ENCODE measurements at places on chromosomes 11 and 22. TPM values are rescaled to one million over a fixed set of nuclear protein-coding genes. Genes with fewer than 3 reads are reported as not detected.
A peak's percentile ranks its signal among the peaks of the same experiment; 100 is the strongest.

DNA sequence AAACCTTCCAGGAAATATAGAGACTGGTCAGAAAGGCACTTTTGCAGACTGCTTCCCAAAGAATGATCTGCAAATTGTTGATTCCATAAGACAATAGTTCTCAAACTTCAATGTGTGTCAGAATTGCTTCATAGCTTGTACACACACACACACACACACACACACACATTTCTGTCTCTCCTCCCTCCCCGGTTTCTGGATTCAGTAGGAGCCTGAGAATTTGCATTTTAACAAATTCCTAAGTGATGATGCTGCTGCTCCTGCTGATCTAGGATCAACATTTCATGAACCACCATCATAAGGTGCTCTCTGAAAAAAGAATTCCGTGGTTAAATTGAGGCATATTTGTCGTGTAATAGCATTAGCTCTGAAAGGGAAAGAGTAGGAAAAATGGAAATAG, 35.3 kb upstream of the FZD4 start:
- peak; percentile 83 for DNase-seq

Gene OR52E8
- total RNA-seq = not detected

Gene GNG3
- not detected for total RNA-seq

GRCh38 chr11:1239596-1240205, 16.8 kb downstream of the MUC5B start:
- DNase-seq = no peak

GRCh38 chr11:115185507-115185906, 318.7 kb downstream of the CADM1 start:
- no peak for DNase-seq

DNA sequence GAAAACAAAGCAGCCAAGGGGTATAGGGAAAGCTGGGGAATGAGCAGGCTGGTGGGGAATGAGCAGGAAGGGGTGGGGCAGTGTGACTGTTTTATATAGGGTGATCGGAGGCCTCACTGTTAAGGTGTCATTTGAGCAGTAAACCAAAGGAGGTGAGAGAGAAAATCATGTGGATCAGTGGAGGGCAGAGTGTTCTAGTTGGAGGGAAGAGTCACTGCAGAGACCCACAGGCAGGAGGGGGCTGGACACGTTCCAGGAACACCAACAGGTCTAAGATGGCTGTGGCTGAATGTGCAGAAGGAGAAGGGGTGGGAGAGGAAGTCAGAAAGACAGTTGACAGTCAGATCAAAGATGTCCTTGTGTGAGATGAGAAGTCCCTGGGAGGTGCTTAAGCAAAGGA, 103.8 kb downstream of the ENTHD1 start:
- DNase-seq = no peak

GRCh38 chr11:102322560-102322959, 5.3 kb downstream of the BIRC3 start:
- no peak for DNase-seq

DNA sequence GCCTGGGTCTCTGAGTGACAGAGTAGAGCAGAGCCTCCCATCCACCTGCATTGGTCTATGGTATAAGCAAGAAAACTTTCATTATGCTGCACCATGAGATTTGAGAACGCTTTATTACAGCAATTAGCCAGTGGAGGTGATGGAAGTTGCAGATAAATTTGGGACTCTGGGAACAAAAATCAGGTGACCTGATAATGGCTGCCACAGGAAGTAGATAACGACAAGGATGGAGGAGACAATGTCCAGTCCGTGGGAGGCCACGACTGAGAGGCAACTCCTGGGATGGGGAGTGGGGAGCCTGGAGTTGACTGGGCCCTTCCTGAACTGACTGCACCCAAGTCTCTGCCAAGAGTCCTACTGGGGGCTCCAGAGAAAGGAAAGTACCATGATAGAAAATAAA, 4.7 kb downstream of the MRGPRD start:
- DNase-seq = no peak

Gene NPAS4
- under 0.01 TPM for total RNA-seq

GRCh38 chr11:2177076-2177475, 5.5 kb upstream of the TH start:
- DNase-seq = no peak

DNA sequence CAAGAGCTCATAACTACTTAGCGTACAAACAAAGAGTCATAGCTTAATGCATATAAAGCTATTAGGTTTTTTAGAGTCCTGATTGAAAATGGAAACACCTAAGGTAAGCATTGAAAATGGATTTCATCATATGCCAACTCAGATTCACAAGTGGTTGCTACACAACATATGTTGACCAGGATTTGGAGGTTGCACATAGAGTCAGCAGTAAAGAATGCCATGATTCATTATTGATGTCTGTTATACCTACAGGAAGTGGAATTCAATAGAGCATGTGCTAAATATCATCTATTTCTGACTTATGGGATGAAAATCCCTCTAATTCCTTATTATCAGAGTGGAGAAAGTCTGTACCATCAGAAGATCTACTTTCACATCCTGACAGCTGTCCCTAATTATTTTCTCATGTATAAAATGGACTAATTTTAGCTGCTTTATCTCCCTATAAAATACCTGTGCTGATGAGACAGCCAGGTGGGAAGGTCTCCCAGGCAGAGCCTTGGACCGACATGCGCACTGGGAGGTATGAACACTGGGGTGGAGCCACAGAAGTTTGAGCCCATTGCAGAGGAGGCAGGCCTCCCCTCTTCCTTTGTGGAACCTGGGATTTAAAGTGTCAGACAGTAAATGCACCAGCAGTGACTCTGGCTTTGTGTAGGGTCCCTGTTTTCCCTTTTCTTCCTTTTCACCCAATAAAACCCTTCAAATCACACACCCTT, 204.2 kb downstream of the AASDHPPT start:
- peak; percentile 86 for DNase-seq

DNA sequence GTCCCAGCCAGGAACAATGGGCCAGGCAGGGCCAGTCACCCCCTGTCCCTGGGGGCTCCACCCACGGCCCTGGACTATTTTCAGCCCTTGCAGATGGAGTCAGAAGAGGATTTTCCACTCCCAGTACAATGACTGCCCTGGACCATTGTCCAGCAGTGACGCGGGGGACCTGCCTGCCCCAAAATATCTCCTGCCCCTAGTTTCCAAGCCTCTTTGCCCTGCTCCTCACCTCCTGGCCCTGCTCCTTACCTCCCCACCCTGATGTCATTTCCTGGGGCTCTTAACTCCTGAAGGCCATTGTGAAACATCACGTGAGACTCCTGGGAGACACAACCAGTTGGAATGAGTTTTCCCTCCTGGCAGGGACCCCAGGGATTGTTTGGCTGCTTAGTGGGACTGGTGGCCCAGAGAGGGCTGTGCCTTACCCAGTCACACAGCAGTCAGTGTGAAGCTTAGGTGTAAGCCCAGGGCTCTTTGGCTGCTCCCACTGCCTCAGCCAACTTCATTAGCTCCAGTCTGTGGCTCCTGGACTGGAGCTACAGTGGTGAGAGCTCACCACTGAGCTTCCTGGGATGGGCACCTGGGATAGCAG, 22.2 kb downstream of the P2RY2 start:
- peak; percentile 25 for DNase-seq

Gene OR5T3
- not detected for total RNA-seq

GRCh38 chr11:109062445-109062844, 359.5 kb upstream of the C11orf87 start:
- DNase-seq = no peak

DNA sequence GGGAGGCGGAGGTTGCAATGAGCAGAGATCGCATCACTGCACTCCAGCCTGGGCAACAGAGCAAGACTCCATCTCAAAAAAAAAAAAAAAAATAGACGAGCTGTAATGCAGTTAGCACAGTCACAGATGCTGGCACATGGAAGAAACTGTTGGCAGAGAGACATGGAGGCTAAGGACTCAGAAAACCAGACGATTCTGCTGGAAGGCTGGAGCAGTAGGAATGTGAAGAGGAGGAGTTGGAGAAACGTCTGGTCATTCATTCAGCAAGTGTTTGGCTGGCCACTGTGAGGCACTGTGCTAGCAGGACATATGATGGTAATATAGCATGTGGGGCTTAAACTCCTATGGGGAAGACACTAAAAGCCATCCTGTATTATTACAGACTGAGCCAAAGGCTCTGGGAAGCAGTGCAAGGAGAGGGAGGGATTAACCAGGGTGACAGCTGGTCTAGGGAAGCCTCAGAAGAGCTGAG, 5.0 kb downstream of the UQCR10 start:
- no peak for DNase-seq

DNA sequence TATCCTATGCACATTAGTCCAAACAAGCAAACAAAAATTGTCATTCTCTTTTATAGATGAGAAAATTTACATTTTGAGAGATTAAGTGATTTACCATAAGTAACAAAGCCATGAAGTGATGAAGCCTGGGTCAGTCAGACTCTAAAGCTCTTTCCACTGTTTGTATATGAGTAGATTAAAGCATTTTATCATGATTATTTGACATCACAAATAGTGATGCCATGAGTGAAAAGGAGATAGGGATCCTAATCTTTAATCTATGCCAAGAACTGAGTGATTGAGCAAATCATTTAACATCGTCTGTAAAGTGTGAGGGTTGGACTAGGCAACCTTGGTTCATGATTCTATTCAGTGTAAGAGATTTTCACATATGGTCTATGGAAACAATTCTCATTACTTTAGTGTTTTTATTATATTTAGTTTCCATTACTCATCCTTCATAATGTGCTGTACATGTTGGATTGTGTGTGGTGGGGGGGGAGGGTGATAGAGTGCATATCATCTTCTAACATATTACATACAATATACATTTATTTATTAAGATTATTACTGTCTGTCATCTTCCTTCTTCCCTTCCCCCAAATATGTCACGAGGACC, 50.7 kb downstream of the ARHGEF12 start:
- DNase-seq = no peak

Gene RIC3
- total RNA-seq = 3.6 TPM

DNA sequence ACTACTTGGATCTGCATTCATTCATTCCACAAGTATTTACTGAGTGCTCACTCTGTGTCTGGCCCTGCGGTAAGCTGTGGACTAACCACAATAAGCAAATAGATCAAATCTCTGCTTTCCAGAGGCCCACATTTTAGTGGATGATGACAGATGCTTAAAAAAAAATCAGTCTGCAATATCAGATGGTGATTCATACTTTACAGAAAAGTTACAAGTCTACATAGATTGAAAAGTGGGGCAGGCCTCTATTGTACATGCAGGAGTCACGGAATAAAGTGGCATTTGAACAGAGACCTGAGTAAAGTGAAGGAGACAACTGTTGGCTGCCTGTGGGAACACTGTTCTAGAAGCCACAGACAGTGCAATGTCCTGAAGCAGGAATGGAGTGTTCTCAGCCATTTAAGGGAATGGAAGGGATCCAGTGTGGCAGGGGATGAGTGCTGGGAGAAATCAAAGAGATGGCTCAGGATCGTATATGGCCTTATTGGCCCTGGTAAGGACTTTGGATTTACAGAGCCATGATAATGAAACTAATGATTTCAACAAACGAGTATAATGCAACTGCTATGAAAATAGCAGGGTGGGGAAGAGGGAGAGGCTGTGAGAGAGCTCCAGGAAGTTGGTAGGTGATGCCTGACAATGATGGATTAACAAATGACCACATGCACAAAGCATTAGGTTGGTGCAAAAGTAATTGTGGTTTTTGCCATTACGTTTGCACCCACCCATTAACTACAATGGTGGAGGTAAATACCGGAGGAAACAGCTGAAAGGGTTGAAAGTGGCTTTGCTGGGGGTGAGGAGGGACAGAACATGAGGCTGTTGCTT, 31.1 kb downstream of the TMEM45B start:
- DNase-seq = peak; percentile 95

DNA sequence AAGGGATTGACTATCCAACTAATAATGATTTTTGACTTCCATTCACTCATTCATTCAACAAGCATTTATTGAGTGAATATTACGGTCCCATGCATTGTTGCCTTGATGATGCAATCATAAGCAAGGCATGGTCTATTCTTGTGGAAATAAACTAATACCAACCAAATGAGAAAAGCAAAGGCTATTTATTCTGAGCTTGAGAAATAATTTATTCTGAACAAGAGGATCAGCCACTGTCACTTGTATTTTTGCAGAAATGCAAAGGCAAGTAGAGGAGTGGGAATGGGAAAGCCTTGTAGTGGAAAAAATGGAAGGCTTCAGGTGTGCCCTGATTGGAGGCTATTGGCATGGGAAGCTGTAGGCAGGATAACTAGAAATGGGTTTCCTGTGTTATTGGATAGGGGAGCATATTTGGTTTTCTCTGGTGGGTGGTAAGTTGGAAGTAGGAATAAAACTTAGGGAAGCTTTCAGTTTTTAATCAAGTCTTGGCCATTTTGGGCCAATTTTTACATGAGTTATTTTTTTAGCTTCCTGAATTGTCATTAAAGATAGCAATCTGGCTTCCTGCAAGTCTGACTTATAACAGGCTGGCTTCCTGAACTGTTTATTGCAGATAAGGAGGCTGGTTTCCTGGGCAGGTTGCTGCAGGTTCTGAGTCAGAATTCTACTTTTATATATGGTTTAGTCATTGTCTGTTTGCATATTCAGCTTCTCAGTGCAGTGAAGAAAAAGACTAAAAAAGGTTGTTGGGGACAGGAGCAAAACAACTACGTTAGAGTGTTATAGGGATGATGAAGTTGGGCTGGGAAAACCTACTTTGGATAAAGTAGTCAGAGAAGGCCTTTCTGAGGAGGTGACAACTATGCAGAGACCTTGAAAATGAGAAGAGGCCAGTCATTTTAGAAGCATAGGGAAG, 106.7 kb downstream of the APIP start:
- peak; percentile 79 for DNase-seq

DNA sequence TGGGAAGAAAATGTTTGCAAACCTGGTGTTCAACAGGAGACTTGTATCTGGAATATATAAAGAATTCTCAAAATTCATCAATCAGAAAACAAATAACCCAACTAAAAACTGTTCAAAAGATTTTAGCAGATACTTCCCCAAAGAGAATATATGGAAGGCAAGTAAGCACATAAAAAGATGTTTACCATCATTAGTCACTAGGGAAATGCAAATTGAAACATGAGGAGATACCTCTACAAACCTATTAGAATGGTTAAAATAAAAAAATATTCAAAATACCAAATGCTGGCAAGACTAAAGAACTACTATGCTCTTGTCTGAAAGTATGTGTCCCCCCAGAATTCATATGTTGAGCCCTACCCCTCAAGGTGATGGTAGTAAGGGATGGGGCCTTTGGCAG, 8.6 kb downstream of the EXPH5 start:
- no peak for DNase-seq

GRCh38 chr11:34318111-34319037, 39.4 kb downstream of the ABTB2 start:
- peak; percentile 58 for DNase-seq

DNA sequence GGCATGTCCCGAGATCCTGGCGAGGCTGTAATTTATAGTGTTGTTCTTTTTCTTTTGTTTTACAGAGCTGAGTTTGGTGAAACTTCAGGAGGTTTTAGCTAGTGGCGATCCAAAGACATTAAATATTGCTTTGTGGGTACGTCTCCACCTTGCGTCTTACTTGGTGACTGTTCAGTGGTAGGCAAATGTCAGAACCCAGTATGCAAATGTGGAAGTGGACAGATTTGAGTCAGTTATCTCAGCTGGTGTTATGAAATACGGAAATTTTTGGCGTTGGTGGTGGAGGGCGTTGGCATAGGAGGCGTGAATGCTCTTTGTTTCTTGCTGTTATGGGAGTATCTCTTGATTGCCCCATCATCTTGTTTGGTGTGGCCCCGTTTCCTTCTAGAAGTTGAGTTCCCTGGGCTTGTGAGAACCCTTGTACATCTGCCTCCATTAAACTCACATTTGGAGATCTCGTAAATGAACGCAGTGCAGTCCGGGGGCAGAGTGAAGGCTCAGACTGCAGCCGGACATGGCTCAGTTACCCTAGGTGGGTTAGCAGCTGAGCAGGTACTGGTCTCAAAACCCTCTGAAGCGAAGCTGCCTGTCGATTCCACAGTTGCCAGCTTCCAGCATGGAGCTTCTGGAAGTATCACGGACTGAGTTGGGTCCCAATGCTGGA, 39.9 kb downstream of the PTPRJ start:
- no peak for DNase-seq

Measured in mammary epithelial cell (primary cell).